Ascending aorta (tissue), 2 donors: ENCODE measurements at places on chromosomes 1 and 21. TPM values are rescaled to one million over a fixed set of nuclear protein-coding genes. Genes with fewer than 3 reads are reported as not detected.

FCRL5 gene
- not detected for total RNA-seq

SPRR2E gene
- not detected for total RNA-seq

RYR2 gene
- total RNA-seq, result 15.2 TPM

FMO4 gene
- 30.1 TPM for total RNA-seq

PRR9 gene
- total RNA-seq, result not detected

PTGFR gene
- total RNA-seq, result 0.85 TPM

NTNG1 gene
- not detected for total RNA-seq

GJA9 gene
- total RNA-seq, result not detected

CYP4A11 gene
- not detected for total RNA-seq

DNA sequence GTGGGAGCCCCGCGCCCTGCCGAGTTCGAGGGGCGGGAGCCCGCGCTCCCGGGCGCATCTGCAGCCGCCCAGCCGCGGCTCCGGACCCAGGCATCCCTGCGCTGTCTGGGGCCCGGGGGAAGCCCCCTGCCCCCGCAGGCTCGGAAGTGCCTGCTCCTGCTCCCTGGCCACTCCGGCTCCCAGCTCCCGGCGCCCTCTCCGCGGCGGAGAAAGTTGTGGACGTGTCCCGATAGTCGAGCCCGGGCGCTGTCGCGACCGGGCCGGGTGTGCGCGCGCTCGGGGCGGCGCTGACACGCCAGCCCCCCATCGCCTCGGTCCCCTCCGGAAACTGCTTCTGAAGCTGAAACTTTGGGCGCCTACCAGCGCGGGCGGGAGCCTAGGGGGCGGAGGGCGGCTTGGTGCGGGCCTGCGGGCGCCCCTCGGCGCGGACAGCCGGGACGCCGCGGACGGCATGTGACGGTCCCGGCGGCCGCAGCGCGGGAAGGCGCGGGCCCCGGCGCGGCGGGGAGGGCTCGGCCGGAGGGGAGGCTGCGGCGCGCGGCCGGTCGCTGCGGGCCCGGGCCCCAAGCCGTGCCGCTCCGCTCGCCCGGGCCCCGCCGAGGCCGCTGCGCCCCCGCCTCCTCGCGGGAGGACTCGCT, 515 bp downstream of the MAN1C1 start:
- H3K36me3 ChIP-seq, result no peaks in the 10 kb centered on the region
- H3K27me3 ChIP-seq, result no peaks in the 10 kb centered on the region
- H3K4me1 ChIP-seq, result peaks cover 19% of the 10 kb centered on the region
- no peak for DNase-seq

DNA sequence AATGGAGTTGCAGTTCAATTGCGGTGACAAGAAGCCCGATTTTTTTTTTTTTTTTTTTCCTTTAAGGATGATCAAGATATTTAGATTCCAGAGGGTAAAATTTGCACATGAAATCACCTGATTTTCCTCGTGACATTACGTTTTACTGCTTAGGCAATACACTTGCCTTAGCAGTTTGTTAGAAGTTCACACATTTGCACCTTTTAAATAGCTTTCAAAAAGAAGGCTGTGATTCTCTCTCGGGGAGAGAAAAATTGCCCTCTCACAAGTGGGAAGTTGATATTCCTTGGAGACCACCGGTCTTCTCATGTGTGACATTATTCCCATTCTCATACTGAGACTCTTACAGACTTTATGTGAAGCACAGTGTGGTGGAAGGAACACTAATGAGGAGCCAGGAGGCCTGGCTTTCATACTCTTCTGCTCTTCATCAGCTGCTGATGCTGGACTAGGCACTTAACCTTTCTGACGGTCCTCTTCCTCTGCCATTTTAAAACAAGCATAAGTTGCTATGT, 69.8 kb upstream of the HSPA13 start:
- H3K27me3 ChIP-seq, result no peaks in the 10 kb centered on the region
- no peak for DNase-seq
- H3K36me3 ChIP-seq, result no peaks in the 10 kb centered on the region
- no peak overlapping the region for H3K4me3 ChIP-seq
- no peak overlapping the region for H3K27ac ChIP-seq

GRCh38 chr21:46182548-46183336, 1.5 kb downstream of the SPATC1L start:
- H3K36me3 ChIP-seq, result no peaks in the 10 kb centered on the region
- no peaks in the 10 kb centered on the region for H3K4me1 ChIP-seq
- DNase-seq, result no peak
- no peaks in the 10 kb centered on the region for H3K27me3 ChIP-seq

DNA sequence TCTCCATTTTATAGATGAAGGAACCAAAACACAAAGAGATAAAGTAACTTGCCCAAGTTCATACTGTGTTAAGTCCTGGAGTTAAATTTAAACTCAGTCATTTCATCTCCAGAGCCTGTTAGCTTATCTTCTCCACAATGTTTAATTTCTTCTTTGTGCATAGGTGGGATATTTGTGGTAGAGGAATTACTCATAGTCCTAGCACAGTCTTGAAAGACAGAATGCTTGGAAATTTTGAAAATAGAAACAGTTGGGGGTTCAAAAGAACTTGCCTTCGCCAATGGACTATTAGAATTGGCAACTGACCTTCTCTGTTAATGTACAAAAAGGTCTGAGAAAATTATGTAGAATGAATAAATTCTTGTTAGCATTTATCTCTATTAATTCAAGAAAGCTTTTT, 832.0 kb upstream of the PRMT6 start:
- no peaks in the 10 kb centered on the region for H3K27me3 ChIP-seq
- H3K36me3 ChIP-seq, result no peaks in the 10 kb centered on the region
- no peak overlapping the region for H3K27ac ChIP-seq
- H3K4me3 ChIP-seq, result no peak overlapping the region
- DNase-seq, result no peak

- no peak for DNase-seq
- H3K27me3 ChIP-seq, result no peaks in the 10 kb centered on the region
- H3K27ac ChIP-seq, result no peak overlapping the region
These were observed 32.0 kb downstream of the AGO3 start for GRCh38 chr1:35962952-35963351.

- DNase-seq, result no peak
- H3K27ac ChIP-seq, result peak overlapping the region; percentile 70
- H3K4me1 ChIP-seq, result no peaks in the 10 kb centered on the region
- H3K27me3 ChIP-seq, result no peaks in the 10 kb centered on the region
These were observed 1.1 kb upstream of the KCNT2 start for GRCh38 chr1:196609370-196609737.

DNA sequence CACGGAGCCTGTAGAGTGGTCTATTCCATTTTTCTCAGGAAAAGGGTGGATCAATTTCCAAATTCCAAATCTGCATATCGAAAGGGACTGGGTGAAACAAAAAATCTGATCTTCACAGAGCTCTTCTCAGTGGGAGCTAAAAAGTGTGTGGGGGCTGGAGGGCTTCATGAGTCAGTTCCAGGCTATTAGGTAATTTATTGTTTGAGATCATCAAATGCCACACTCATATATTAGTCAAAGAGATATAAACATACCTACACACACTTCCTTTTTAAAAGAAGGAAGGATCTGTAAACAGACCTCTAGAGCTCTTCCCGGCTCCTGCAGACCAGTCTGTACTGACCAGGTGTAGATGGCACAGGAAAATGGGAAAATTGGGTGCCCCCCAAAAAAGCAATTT, 175.4 kb downstream of the ZBTB18 start:
- no peak overlapping the region for H3K4me3 ChIP-seq
- H3K27me3 ChIP-seq, result no peaks in the 10 kb centered on the region
- H3K27ac ChIP-seq, result no peak overlapping the region
- H3K36me3 ChIP-seq, result no peaks in the 10 kb centered on the region

DNA sequence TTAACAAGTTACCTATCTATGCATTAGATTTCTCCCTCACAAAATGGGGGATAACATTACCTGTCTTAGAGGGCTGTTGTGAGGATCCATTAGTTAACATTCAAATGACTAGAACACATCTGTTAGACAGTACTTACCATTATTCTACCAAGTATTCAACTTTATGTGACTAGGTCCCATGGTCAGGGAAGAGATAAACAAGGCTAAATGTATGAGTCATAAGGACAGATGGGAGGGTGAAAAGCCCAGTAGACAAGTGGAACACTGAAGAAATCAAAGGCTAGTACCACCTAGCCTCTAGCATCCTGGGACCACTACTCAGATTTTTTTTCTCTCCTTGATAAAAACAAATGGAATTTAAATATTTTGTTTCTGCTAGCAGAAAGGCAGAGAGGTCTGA, 9.0 kb upstream of the VHLL start:
- peaks cover 72% of the 10 kb centered on the region for H3K36me3 ChIP-seq
- H3K4me3 ChIP-seq, result no peak overlapping the region
- H3K27me3 ChIP-seq, result no peaks in the 10 kb centered on the region
- H3K4me1 ChIP-seq, result no peaks in the 10 kb centered on the region
- DNase-seq, result no peak

GRCh38 chr1:214637722-214638458, 34.9 kb downstream of the CENPF start:
- DNase-seq, result no peak
- H3K27ac ChIP-seq, result no peak overlapping the region
- no peaks in the 10 kb centered on the region for H3K36me3 ChIP-seq
- no peaks in the 10 kb centered on the region for H3K27me3 ChIP-seq

DNA sequence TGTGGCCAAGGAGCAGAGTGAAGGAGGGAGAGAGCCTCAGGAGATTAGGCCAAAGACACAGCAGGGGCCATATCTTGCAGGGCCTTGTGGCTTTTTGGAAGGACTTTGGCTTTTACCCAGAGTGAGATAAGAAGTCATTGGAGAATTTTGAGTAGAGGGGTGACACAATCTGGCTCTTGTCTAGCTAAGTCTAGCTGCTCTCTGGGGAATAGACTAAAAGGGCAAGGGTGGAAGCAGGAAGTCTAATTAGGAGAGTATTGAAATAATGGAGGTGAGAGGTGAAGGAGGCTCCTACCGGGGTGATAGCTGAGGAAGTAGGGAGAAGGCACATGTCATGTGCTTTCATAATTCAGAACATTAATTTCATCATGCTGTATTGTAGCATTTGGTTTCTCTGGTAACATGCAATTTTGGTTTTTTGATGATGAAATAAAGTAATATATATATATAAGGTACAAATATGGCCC, 34.3 kb upstream of the KCNA3 start:
- no peaks in the 10 kb centered on the region for H3K4me1 ChIP-seq
- H3K27me3 ChIP-seq, result no peaks in the 10 kb centered on the region
- H3K36me3 ChIP-seq, result no peaks in the 10 kb centered on the region

DNA sequence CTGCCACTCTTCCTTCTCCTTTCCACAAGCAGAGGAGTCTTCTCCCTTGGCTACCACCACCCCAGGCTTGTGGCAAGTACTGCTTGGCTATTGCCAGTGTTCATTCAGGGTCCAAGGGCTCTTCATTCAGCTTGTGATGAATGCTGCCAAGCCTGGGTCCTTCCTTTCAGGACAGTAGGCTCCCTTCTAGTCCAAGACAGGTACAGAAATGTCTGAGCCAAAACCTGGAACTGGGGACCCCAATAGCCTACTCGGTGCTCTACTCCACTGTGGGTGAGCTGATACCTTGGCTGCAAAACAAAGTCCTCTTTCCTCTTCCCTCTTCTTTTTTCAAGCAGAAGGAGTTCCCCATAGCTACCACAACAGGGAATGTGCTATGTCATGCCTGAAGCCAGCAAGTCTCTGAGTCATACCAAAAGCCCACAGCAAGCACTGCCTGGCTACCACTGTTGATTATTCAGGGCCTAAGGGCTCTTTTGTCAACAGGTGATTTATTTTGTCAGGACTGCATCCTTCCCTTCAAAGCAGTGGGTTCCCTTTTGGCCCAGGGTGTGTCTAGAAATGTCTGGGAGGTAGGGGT, 268.9 kb downstream of the HHAT start:
- H3K36me3 ChIP-seq, result no peaks in the 10 kb centered on the region
- DNase-seq, result no peak
- no peaks in the 10 kb centered on the region for H3K4me1 ChIP-seq
- H3K27me3 ChIP-seq, result no peaks in the 10 kb centered on the region
- H3K4me3 ChIP-seq, result no peak overlapping the region

GRCh38 chr1:61640531-61641530, 84.1 kb downstream of the TM2D1 start:
- peak overlapping the region; percentile 14 for H3K4me3 ChIP-seq
- H3K27ac ChIP-seq, result peak overlapping the region; percentile 94
- no peaks in the 10 kb centered on the region for H3K36me3 ChIP-seq
- DNase-seq, result no peak
- peaks cover 50% of the 10 kb centered on the region for H3K4me1 ChIP-seq

- no peak for DNase-seq
- H3K36me3 ChIP-seq, result no peaks in the 10 kb centered on the region
- no peak overlapping the region for H3K27ac ChIP-seq
These were observed 151.3 kb downstream of the RUNX1 start for GRCh38 chr21:34897828-34898227.

- H3K36me3 ChIP-seq, result no peaks in the 10 kb centered on the region
- H3K4me1 ChIP-seq, result no peaks in the 10 kb centered on the region
These were observed 954.9 kb downstream of the ADGRL2 start for GRCh38 chr1:82755671-82756070.

- H3K4me3 ChIP-seq, result no peak overlapping the region
- H3K36me3 ChIP-seq, result no peaks in the 10 kb centered on the region
- no peaks in the 10 kb centered on the region for H3K27me3 ChIP-seq
- no peak overlapping the region for H3K27ac ChIP-seq
- H3K4me1 ChIP-seq, result no peaks in the 10 kb centered on the region
- DNase-seq, result no peak
These were observed 106.4 kb downstream of the KAZN start for GRCh38 chr1:14704846-14705245.

GRCh38 chr1:1371746-1372711, 3.0 kb downstream of the AURKAIP1 start:
- peaks cover 26% of the 10 kb centered on the region for H3K4me1 ChIP-seq
- no peak overlapping the region for H3K27ac ChIP-seq
- H3K4me3 ChIP-seq, result no peak overlapping the region

- no peak overlapping the region for H3K27ac ChIP-seq
- peaks cover 6% of the 10 kb centered on the region for H3K4me1 ChIP-seq
- no peak for DNase-seq
- no peak overlapping the region for H3K4me3 ChIP-seq
- H3K36me3 ChIP-seq, result no peaks in the 10 kb centered on the region
- H3K27me3 ChIP-seq, result no peaks in the 10 kb centered on the region
These were observed 3.7 kb upstream of the FNDC7 start for GRCh38 chr1:108708691-108709660.

DNA sequence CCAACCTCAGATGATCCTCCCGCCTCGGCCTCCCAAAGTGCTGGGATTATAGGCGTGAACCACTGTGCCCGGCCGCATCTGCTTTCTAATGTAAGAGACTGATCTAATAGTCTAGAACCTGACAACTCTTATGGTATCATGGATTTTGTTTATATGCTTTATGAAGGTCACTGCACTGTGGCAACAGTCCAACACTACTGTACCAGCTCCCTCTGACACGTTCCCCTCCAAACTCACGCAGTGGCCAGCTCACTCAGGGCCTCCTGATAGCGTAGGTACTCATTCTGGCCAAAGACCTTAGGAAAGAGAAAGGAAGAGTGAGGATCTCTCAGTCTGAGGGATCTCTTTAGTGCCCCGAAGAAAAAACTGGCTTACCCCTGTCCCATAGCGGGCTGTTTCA, 6.0 kb upstream of the CFAP141 start:
- no peak overlapping the region for H3K4me3 ChIP-seq
- no peaks in the 10 kb centered on the region for H3K4me1 ChIP-seq
- no peak for DNase-seq
- H3K27me3 ChIP-seq, result no peaks in the 10 kb centered on the region
- H3K27ac ChIP-seq, result no peak overlapping the region

- H3K4me3 ChIP-seq, result no peak overlapping the region
- H3K4me1 ChIP-seq, result no peaks in the 10 kb centered on the region
- H3K27ac ChIP-seq, result no peak overlapping the region
- no peaks in the 10 kb centered on the region for H3K27me3 ChIP-seq
These were observed 16.6 kb upstream of the S100A11 start for GRCh38 chr1:152053375-152053774.
